ENCODE measurements at places on chromosomes 7 and 10.

GRCh38 chr10:6603142-6604125 lies 23.4 kb upstream of the PRKCQ start:
- DNase-seq = no peak

DNA sequence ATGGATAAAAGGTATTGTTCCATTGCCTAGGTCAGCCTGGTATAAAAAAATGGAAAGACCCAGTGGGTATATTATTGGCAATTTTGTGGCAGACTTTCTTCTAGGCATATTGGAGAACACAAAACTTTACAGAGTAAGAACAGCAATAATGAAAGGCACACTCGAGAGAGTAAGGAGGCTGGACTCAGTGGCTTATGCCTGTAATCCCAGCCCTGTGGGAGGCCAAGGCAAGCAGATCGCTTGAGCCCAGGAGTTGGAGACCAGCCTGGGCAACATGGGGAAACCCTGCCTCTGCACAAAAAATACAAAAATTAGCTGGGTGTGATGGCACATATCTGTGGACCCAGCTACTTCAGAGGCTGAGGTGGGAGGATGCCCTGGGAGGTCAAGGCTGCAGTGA lies 158.2 kb downstream of the FAM107B start:
- DNase-seq = no peak

GRCh38 chr10:32349968-32350738 lies 3.2 kb upstream of the EPC1 start:
- no peak for DNase-seq

- DNase-seq = no peak
Measured at GRCh38 chr10:80535671-80536360, 1.9 kb upstream of the SH2D4B start.

- DNase-seq = no peak
Measured at GRCh38 chr7:36620166-36620708, 104.1 kb downstream of the AOAH start.

DNA sequence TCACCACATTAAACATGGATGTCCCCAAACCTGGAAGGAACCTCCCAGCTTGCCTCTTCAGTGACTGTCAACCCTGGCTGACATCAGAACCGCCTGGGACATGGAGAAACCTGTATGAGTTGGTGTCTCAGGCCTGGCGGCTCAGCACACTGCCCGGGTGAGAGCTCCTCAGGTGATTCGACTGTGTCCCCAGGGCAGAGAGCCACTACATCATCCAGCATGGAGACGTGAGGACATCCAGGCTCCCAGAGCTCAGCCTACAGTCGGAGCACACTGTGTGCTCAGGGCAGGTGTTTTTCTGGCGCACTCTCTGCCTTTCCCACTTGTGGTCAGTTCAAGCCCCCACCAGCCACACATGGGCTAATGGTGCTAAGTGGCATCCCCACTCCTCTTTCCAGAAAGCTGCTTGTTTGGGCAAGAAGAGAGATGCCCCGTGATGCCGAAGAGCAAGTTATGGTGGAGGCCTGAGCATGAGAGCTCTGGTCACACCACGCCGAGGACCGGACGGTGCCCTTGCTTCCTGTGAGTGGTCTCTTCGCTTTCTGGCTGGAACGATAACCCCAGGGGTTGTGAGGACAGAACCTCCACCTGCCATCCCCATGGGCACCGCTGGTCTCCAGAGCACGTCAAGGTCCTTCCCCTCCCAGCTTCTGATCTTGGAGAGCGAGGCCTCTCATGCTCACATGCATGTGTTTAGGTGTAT lies 38.5 kb downstream of the AMZ1 start:
- no peak for DNase-seq

Data from KG1 (cell line).